ENCODE measurements at places on chromosomes 6 and 20.

GRCh38 chr6:91281901-91282300, 695.0 kb upstream of the MAP3K7 start:
- DNase-seq, result no peak

DNA sequence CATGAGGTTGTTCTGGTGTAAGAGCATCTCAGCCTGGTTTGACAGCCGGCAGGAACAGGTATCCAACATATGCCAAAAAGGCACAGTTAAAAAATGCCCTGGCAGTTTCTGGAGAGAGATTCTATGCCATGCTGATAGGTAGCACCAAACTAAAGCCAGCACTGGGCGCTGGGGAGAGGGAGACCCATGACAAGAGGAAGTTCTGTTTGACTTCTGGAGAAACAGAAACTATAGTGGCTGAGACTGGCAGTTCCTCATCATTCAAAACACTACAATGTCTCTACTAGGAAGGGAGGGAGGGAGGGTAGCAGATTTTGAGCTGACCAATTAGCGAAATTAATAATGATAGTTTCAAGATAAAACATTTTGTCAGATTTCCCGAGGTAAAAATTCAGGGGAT, 174.1 kb downstream of the ADAT2 start:
- DNase-seq, result no peak

GRCh38 chr6:138586638-138587037, 87.3 kb upstream of the NHSL1 start:
- no peak for DNase-seq

DNA sequence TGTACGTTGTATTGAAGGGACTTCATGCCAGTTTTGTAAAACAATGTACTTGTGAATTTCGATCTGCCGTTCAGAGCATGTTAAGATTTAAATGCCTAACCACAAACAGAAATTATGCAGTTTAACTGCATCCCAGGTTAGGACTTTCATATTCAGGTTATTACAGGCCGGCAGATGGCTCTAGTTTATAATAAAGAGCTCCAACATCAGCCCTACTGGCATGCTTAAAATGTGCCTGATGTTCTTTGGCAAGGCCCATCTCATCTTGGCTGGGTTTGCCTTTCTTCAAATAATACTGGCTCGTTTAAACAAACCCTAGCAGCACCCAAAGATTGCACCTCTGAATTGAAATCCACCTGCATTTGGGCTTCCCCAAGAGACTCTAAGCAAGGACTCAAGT, 169.3 kb upstream of the RIN2 start:
- DNase-seq, result no peak

DNA sequence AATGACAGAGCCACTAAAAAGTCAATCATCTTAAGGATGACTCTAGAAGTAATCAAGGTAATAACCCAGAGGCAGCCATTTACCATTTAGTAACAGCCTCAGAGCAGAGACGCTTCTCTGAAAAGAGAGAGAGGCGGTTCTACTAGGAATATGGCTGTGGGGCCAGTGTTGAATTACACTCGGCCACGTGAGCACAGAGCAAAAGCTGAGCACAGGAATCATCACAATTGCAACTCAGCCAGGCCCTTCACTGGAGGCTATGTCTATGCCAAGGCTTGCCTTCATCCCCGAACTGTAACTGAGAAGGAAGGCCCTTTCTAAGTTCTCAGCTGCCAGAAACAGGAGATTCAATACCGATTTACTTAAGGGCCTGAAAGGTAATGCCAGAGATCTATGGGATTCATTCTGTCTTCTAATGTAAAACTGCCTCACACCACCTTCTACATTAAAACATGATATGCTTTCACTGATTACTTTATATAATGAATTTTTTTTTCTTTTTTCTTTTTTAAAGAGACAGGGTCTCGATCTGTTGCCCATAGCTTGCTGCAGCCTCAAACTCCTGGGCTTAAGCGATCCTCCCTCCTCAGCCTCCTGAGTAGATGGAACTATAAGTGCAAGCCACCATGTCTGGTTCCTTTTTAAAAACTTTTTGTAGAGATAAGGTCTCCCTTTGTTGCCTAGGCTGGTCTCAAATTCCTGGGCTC, 67.6 kb downstream of the NUDT3 start:
- no peak for DNase-seq

DNA sequence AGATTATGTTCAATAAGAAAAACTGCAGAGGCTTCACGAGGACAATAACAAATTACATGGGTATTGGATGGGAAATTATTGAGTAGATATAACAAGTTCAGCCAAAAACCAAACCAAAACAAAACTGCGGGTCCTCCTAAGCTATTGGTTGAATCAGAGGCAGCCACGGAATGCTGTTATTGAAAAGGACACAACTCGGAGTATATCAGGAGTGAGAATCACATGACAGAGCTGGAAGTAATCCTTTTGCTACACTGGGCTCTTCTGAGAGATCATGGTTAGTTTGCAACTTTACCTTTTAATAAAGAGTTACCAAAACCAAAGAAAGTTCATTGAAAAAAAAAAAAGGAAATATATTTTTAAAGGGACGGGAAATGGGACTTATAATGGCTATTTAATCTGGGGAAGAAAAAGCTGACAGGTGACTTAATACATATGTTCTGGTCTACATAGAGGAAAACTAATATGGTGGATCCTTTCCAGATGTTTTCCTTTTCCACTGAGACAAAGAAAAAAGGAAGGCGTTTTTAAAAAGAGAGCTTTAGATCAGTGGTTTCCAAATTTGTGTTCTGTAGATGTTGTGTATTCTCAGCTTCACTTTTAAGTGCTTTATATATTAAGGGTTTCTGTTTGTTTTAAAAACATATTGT, 6.9 kb upstream of the CITED2 start:
- no peak for DNase-seq

GRCh38 chr20:49234831-49235230, 15.6 kb downstream of the DDX27 start:
- DNase-seq, result no peak

GRCh38 chr6:111741177-111741952, 131.9 kb downstream of the FYN start:
- DNase-seq, result no peak

DNA sequence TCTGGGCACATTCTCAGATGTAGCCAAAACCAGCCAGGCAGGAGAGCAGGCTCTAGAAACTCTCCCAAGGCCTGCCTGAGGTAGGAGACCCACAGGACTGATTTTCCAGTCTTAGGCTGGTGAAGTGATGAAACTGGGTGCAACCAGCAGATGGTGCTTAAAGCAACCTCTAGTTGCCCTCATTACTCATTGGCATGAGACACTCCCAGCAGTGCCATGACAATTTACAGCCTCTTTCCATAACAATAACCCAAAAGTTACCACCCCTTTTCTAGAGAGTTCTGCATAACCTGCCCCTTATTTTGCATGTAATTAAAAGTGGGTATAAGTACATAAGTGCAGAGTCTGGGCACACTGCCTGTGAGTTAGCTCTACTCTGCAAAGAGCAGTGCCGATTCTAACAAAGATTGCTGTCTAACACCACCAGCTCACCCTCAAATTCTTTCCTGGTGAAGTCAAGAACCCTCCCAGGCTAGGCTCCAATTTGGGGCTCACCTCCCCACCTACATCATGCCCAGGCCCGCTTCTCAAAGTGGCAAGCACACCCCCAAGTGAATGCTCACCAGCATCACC, 14.4 kb upstream of the GPR6 start:
- no peak for DNase-seq

DNA sequence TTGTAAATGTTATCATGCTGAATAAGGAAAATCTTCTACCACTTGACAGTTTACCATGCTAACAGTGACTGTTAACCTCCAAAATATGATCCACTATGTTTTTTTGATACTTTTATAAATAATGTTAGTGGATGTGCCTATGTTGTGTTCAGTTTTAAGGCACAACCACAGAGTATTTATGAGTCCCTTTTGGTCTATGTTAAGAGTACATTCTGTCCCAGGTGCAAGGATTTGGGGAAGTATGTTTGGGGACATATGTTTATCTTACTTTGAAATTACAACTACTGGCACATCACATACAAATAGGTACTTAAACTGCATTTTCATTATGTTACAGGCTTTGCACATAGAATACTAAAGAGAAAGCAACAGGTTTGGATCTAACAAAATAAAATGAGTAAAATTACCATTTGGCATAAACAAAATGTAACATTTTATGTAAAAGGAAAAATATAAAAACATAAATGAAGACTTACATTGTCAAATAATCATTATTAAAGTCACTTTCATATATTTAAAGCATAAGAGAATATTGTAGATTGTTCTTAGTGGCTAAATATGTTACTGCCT, 71.2 kb downstream of the SESN1 start:
- DNase-seq, result no peak

DNA sequence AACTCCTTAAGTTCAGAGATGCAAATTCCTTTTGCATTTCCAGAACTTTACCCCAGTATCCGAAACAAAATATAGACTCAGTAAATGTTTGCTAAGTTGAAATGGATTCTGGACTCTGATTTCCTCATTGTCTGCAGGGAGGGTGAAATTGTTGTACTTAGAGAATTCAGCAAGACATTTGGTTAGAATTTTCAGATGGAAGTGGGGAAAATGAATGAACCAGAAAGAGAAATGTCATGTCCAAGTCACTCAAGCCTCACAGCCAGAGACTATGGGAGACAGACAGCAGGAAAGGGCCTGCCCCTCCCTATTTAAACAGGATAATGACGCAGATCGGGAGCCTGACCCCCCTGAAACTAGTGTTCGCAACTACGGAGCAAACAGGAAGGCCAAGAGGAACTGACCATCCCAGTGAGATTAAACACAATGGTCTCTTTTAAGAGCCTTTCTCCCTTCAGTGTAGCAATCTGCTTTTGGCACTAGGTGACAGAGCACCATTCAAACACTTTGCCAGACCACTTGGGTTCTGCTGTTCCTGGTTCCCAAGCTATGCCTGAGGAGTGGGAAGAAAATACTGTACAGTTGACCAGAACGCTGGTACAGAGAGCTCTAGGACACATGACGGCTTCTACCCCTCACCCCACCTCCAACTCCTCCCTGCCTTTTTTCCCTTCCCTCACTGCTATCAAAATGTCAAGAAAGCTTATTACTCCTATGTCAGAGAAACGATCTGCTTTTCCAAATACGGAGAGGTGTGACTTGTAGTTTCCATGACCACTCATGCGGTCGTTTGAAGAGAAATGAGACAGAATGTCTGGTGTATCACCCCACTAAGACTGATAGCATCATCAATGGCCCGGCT, 13.7 kb downstream of the NEDD9 start:
- DNase-seq, result peak; percentile 97

DNA sequence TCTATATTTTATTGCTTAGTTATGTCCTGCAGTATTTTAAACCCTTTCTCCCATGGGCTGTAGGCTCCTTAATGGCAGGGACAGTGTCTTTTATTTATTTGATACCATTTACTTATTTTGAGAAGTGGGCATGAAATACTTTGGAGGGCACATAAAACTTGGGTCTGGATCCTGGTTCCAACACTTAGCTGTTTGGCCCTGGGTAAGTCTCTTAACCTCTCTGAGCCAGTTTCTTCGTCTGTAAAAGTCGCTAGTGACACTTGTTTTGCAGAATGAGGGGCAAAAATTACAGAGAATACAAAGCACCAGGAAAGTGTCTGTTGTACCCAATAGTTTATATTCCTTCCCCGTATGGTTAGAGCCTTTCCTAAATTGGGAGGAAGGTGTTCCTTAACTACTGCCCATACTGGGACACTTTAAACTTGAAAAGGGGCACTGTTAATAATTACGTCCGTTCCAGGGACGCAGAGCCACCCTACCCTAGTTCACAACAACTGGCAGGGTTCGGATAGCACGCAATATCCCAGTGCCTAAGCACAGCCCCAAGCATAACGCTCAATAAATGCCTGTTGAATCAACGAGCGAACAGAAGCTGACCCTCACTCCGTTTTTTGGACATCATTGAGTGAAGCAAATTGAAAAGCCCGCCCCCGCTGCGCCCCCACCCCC, 6.0 kb upstream of the ARMC12 start:
- no peak for DNase-seq

GRCh38 chr20:20251836-20252235, 116.1 kb upstream of the INSM1 start:
- DNase-seq, result no peak

DNA sequence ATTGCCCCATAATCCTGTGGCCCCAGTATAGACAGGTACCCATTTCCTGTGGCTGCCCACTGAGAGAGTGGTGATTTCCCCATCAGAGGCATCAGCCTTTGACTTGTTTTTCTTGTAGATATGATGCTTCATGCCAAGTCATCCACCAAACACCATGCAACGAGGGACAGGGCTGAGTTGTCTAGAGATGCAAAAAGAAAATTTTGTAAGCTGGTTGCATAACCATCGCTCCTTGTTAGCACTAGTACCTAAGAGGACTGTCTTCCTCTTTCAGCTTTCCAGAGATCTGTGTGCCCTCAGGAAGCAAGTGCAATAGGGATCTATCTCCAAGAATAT, 166.8 kb downstream of the BCAS1 start:
- no peak for DNase-seq

GRCh38 chr20:40677343-40677924, 11.6 kb downstream of the MAFB start:
- no peak for DNase-seq

DNA sequence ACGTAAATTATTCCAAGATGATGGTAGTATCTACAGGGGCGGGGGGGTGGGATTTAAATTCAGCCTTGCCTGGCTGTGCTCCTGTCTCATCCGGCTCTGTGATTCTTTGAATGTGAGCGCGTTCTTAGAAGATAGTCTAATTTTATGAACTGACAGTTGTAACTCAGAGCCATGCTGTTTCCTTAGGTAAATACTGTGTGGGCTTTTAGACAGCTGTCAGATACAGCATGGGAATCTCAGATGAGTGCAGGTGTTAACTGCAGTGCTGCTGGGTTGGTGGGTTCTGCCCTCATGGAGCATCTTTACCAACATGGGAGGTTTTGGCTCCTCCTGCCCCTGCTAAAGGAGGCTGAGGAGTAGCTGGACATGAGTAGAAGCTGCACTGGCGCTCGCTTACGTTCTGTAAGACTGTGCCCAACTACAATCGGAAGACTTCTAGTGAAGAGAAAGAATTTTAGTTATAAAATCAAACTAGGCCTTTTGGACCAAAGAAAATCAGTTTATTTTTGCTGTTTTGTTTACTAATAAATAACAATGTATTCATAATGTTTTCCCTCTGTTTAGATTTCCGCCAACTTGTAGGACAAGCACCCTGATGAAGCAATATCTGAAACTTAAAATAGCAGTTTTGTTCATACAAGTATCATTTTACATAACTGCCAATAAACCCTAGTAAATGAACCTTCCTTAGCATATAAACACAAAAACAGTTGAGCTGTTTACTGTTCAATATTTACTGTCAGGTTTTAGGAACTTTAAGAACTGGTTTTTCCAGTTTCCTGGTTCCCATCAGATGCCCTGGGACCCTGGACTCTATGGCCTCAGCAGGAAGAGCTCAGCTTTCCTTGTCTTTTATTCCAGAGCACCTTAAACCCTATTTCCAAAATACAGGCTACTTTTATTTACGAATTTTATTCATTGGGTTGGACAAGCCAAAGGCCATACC, 66.1 kb downstream of the FAM120B start:
- no peak for DNase-seq

GRCh38 chr6:48048451-48049146, 62.4 kb downstream of the PTCHD4 start:
- DNase-seq, result no peak

GRCh38 chr6:52496631-52497030, 76.5 kb downstream of the EFHC1 start:
- DNase-seq, result no peak

Measured in dermis blood vessel endothelial cell (primary cell).